Stomach (tissue), 19 donors: ENCODE measurements at places on chromosomes 7 and 10. TPM values are rescaled to one million over a fixed set of nuclear protein-coding genes. Genes with fewer than 3 reads are reported as not detected.
A peak's percentile ranks its signal among the peaks of the same experiment; 100 is the strongest.

GRCh38 chr7:94698275-94698674 is 42.3 kb upstream of the SGCE start:
- H3K36me3 ChIP-seq: no peaks in the 10 kb centered on the region
- DNase-seq: peak; percentile 69
- H3K4me3 ChIP-seq: no peak overlapping the region
- H3K27ac ChIP-seq: no peak overlapping the region
- peaks cover 18% of the 10 kb centered on the region for H3K4me1 ChIP-seq

Gene SP8
- total RNA-seq: not detected

- no peak overlapping the region for H3K27ac ChIP-seq
- DNase-seq: no peak
- no peaks in the 10 kb centered on the region for H3K27me3 ChIP-seq
- H3K36me3 ChIP-seq: no peaks in the 10 kb centered on the region
- no peak overlapping the region for H3K4me3 ChIP-seq
Measured at GRCh38 chr10:117619223-117619622, 76.7 kb downstream of the EMX2 start.

DNA sequence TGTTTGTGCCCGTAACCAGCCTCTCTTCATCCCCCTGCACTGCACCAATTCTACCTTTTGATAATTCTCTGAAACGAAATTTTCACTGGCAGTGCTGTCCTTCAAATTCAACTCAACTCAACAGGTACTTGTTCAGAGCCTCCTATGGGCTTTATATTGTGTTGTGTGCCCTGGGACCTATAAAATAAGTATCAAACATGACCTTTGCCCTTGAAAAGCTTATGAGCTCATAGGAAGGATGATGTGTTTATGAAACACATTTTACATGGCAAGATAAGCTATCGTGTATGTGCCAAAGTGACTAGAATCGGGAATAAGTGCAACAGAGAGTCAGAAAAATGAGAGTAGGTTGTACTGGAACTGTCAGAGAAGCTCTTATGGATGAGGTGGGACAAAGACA is 923.5 kb downstream of the LRMDA start:
- no peak overlapping the region for H3K4me3 ChIP-seq
- H3K36me3 ChIP-seq: no peaks in the 10 kb centered on the region
- no peak for DNase-seq
- no peaks in the 10 kb centered on the region for H3K27me3 ChIP-seq
- H3K27ac ChIP-seq: no peak overlapping the region

DNA sequence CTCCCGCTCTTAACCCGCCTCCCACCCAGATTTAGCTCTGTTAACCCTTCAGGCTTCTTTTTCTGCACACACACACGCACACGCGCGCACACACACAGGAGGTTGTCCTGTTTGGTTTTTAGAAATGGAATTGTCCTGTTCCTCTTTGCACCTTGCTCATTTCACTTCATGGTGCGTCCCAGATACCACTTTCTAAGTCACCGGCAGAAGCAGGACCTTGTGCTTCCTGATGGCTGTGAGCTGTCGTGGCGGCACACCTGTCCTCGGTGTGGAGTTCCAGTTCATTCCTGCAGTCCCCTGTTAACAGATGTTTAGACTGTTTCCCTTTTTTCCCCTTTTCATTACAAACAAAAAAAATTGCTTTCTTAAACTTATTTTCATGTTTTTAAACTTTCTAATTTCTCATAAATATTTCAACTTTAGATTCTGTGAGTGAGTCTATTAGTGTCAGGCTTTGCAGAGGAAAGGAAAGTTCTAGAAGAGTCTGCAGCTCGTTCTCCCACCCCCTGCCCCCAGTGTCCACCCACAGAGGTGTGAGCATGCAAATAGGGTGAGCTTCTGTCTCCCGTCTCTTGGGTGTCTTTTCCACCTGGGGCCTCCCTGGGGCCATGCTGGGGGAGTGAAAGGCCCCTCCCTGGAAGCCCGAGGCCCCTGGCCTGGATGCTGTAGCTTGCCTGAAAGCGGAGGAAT is 85.5 kb downstream of the LHPP start:
- no peak overlapping the region for H3K27ac ChIP-seq
- no peaks in the 10 kb centered on the region for H3K4me1 ChIP-seq
- DNase-seq: no peak
- H3K4me3 ChIP-seq: no peak overlapping the region
- no peaks in the 10 kb centered on the region for H3K36me3 ChIP-seq

DNA sequence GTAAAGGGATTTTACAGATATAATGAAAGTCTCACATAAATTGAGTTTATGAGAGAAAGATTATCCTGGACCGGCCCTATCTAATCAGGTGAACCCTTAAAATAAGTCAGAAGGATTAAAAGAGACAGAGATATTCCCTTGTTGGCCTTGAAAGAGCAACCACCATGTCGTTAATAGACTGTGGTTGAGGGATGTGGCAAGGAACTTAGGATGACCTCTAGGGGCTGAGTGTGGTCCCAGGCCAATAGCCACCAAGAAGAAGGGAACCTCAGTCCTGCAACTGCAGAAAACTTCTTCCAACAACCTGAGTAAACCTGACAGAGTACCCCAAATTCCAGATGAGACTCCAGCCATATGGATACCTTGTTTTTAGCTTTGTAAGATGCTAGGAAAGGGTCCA is 121.5 kb downstream of the POLR1F start:
- H3K27me3 ChIP-seq: no peaks in the 10 kb centered on the region
- no peak overlapping the region for H3K4me3 ChIP-seq
- DNase-seq: no peak
- no peaks in the 10 kb centered on the region for H3K4me1 ChIP-seq
- no peaks in the 10 kb centered on the region for H3K36me3 ChIP-seq

DNA sequence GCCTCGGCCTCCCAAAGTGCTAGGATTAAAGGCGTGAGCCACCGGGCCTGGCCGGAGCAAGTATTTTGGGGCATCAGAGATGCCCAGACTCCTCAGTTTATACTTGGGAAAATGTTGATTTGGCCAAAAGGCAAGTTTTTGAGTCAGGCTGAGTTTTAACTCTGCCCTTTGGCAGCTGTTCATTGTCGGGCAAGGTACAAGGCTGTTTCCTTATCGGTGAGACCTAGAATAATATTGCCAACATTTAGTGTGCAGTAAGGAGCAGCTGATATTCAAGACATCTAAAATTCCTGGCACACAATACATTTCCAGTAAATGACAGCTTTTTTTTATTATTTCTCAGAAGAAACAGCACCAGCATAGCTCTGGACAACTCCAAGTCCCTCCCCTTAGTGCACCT is 147.6 kb upstream of the C7orf33 start:
- no peaks in the 10 kb centered on the region for H3K4me1 ChIP-seq
- H3K36me3 ChIP-seq: no peaks in the 10 kb centered on the region
- no peak overlapping the region for H3K27ac ChIP-seq
- H3K4me3 ChIP-seq: no peak overlapping the region
- no peak for DNase-seq

GRCh38 chr7:77606562-77606961 is 69.5 kb downstream of the PTPN12 start:
- no peak overlapping the region for H3K4me3 ChIP-seq
- no peaks in the 10 kb centered on the region for H3K27me3 ChIP-seq
- peaks cover 51% of the 10 kb centered on the region for H3K36me3 ChIP-seq
- DNase-seq: no peak
- H3K27ac ChIP-seq: no peak overlapping the region

Gene PDCD11
- 14.2 TPM for total RNA-seq

- DNase-seq: no peak
- no peak overlapping the region for H3K27ac ChIP-seq
- no peak overlapping the region for H3K4me3 ChIP-seq
- no peaks in the 10 kb centered on the region for H3K36me3 ChIP-seq
- no peaks in the 10 kb centered on the region for H3K27me3 ChIP-seq
- peaks cover 79% of the 10 kb centered on the region for H3K4me1 ChIP-seq
Measured at GRCh38 chr7:96310110-96310509, 11.8 kb downstream of the SLC25A13 start.

GRCh38 chr7:82674268-82674667 is 230.7 kb upstream of the CACNA2D1 start:
- no peak overlapping the region for H3K4me3 ChIP-seq
- no peaks in the 10 kb centered on the region for H3K27me3 ChIP-seq
- H3K4me1 ChIP-seq: no peaks in the 10 kb centered on the region
- H3K27ac ChIP-seq: no peak overlapping the region
- no peaks in the 10 kb centered on the region for H3K36me3 ChIP-seq
- DNase-seq: no peak

DNA sequence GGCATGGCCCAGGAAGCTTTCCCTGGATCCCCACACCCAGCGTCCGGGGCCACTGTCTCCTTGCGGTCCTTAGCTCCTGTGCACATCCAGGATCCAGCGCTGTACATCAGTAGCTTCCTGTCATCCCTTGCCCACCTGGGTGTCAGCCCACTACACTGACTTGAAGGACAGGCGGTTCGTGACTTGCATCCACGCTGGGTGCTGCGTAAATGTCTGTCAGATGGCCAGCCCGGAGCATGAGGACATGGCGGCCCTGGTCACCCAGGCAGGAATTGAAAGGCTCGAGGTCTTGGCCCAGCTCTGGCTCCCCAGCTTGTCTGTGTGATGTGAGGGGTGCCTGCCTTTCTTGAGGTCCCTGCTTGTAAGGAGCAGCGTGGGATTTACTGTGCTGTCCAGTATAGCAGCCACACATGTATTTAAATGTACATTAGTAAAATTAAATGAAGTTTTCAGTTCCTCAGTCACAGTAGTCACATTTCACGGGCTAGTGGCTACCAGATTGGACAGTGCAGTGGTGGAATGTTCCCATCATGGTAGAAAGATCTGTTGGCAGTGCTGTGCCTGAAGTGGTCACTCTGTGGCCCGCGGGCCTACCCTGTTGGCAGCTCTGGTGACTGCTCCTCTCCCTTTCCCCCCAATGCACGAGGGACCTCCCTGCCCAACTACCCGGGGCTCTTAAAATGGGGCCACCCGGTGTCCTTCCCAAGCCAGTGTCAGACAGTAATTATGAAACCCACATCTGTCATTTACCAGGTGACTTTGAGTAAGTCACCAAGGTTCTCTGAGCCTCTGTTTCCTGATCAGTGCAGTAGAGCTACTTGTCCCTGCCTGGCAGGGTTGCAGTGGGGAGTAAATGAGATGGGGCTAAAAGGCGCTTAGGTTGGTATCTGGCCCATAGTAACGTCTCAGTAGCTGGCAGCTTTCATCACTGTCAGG is 97.8 kb upstream of the PPIF start:
- H3K27me3 ChIP-seq: no peaks in the 10 kb centered on the region
- H3K4me1 ChIP-seq: peaks cover 100% of the 10 kb centered on the region
- H3K4me3 ChIP-seq: no peak overlapping the region
- DNase-seq: no peak
- peak overlapping the region; percentile 83 for H3K27ac ChIP-seq

GRCh38 chr10:69463886-69464285 is 12.6 kb downstream of the TSPAN15 start:
- peaks cover 81% of the 10 kb centered on the region for H3K4me1 ChIP-seq
- no peak overlapping the region for H3K4me3 ChIP-seq
- no peak for DNase-seq
- no peaks in the 10 kb centered on the region for H3K36me3 ChIP-seq
- H3K27ac ChIP-seq: peak overlapping the region; percentile 78

DNA sequence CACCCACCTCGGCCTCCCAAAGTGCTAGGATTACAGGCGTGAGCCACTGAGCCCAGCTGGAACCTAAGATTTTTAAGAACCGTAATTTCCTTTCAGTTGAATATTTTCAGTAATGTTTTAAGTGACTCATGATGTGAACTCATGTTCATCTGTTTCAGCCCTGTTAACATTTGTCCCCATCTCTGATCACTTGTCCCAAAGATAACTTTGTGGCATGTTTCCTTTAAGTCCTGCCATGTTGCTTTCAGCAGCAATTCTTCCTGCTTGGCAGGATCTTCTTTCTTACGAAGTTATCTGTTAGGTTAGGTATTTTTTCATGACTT is 19.3 kb downstream of the ZRANB1 start:
- no peak overlapping the region for H3K27ac ChIP-seq
- H3K4me3 ChIP-seq: no peak overlapping the region
- no peaks in the 10 kb centered on the region for H3K4me1 ChIP-seq
- H3K36me3 ChIP-seq: peaks cover 3% of the 10 kb centered on the region
- no peaks in the 10 kb centered on the region for H3K27me3 ChIP-seq
- DNase-seq: no peak
